Neuronal stem cell (in vitro differentiated cells): ENCODE measurements at places on chromosomes 11 and 22.

DNA sequence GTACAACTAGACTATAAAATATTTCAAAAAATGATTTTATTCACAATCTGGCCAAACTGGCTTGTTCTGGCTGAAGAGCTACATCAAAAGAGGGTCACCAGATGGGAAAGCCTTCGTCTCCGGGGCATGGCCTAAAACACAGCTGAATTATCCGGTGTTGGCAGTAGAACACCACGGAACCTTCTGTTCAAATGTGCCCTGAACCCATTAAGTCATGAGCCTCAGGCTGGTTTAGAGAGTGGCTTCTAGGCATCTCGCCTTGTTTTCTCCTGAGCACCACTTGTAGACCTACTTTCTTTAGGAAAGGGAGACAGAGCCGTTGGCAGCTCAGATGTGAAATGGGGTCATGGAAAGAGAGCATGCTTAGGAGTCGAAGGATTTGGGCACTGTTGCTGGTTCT lies 890.2 kb downstream of the NTM start:
- no peak overlapping the region for H3K4me3 ChIP-seq
- no peaks in the 10 kb centered on the region for H3K4me1 ChIP-seq
- H3K36me3 ChIP-seq: no peaks in the 10 kb centered on the region
- DNase-seq: no peak

DNA sequence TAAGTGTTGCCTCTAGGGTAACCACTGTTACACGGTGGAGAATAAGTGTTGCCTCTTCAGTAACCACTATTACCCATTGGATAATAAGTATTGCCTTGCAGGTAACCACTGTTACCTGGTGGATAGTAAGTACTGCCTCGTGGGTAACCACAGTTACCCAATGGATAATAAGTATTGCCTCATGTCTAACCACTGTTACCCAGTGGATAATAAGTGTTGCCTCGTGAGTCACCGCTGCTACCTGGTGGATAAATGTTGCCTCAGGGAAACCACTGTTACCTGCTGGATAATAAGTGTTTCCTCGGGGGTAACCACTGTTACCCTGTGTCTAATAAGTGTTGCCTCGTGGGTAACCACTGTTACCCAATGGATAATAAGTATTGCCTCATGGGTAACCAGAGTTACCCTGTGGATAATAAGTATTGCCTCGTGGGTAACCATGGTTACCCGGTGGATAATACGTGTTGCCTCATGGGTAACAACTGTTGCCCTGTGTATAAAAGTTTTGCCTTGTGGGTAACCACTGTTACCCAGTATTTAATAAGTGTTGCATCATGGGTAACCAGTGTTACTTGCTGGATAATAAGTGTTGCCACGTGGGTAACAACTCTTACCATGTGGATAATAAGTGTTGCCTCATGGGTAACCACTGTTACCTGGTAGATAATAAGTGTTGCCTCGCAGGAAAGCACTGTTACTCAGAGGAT lies 12.3 kb upstream of the NXPE4 start:
- H3K4me3 ChIP-seq: no peak overlapping the region
- no peak for DNase-seq
- H3K27ac ChIP-seq: no peak overlapping the region
- no peaks in the 10 kb centered on the region for H3K36me3 ChIP-seq

DNA sequence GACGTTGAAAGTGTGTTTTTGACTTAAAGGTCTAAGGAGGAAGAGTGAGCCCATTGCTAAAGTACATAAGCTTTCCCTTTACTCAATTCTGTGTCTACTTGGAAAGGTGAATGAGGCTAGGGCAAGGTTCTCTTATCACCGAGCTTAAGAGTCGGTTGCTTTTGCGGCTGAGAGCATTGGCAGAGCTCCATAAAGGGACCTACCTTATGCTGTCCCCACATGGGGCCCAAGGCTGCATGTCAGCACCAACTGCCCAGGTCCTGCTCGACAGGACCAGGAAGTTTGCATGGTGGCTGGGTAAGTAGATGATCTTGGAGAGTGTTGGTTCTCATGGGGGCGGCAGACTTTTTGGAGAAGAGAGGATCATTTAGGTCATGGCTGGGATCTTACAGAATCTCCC lies 91.2 kb downstream of the ZBTB16 start:
- no peaks in the 10 kb centered on the region for H3K27me3 ChIP-seq
- peaks cover 2% of the 10 kb centered on the region for H3K36me3 ChIP-seq
- DNase-seq: no peak
- H3K27ac ChIP-seq: no peak overlapping the region

GRCh38 chr11:122313581-122313980 lies 197.6 kb upstream of the BLID start:
- no peak for DNase-seq
- H3K4me1 ChIP-seq: peaks cover 38% of the 10 kb centered on the region
- H3K27me3 ChIP-seq: no peaks in the 10 kb centered on the region

- no peak for DNase-seq
- no peaks in the 10 kb centered on the region for H3K36me3 ChIP-seq
- H3K4me3 ChIP-seq: peak within 1 kb of the TSS; percentile 49
- H3K4me1 ChIP-seq: peaks cover 4% of the 10 kb centered on the region
- H3K27me3 ChIP-seq: peaks cover 42% of the 10 kb centered on the region
- no peak within 1 kb of the TSS for H3K27ac ChIP-seq
Observed at GRCh38 chr22:35540595-35541253, at the start of gene RASD2. RASD2 (plus strand) TSS chr22:35540831; CDS start chr22:35546810, 5,979 bp downstream.

DNA sequence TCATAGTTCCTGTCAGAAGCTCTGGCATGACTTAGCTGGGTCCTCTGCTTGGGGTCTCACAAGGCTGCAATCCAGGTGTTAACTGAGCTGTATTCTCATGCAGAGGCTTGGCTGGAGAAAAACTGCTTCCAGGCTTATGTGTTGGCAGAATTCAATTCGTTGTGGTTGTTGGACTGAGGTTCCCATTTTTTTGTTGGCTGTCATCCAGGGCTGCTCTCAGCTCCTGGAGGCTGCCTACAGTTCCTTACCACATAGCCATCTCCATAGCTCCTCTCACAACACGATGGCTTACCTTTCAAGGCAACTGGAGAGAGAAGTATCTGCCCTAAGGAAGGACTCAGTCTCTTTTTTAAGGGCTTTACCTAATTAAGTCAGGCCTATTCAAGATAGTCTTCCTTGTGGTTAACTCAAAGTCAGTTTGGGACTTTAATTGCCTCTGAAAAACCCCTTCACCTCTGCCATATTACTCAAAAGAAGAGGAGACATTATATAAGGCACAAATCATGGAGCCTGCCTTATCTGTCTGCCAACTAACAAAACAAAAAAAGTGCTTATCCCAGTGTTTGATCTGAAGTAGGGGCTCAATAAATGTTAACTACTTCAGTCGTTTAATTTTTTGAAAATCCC lies 35.2 kb downstream of the OR2AG2 start:
- no peak for DNase-seq
- H3K4me3 ChIP-seq: no peak overlapping the region
- H3K27ac ChIP-seq: no peak overlapping the region
- H3K27me3 ChIP-seq: no peaks in the 10 kb centered on the region

- no peak for DNase-seq
- H3K36me3 ChIP-seq: no peaks in the 10 kb centered on the region
- H3K27me3 ChIP-seq: no peaks in the 10 kb centered on the region
- H3K4me3 ChIP-seq: no peak overlapping the region
Observed at GRCh38 chr22:24207264-24208011, 26.2 kb downstream of the SUSD2 start.

GRCh38 chr11:107689317-107690202 lies 22.3 kb downstream of the SLN start:
- DNase-seq: peak; percentile 57
- H3K4me3 ChIP-seq: no peak overlapping the region
- no peak overlapping the region for H3K27ac ChIP-seq
- no peaks in the 10 kb centered on the region for H3K36me3 ChIP-seq
- H3K27me3 ChIP-seq: no peaks in the 10 kb centered on the region

DNA sequence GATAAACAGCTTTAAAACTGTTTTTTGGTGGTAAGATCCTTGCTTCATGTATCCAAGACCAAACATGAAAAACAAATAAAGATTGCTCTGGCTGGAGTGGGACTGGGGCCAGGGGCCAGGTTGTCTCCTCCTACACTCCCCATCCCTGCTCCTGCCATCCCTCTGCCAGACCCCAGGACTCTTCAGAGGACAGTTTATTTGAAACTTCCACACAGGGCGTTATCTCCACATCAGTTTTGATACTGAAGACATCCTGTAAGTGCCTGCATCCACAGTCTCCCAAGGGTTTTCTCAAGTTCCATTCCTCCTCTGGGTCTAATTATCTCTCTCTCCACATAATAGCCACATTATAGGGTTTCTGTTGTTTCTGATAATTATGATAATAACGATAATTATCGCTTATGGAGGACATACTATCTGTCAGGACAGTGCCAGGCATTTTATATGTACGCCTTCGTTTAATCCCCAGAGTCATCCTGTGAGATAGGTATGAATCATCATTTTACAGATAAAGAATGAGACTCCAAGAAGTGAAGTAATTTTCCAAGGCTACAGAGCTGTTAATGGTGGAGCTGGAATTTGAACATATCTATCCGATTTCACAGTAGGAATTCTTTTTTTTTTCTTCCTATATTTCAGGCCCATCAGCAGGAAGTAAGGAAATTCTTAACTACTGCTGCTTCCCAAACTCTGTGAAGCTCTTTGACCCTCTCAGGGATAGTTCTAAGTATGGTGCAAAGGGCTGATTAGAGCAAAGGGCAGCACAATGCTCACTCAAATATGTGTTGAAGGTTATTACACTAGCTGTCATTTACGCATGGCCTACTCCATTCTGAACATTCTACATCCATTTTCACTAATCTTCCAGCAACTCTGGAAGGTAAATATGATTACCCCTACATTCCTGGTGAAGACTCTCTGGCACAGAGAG lies 488.0 kb upstream of the CCDC90B start:
- no peaks in the 10 kb centered on the region for H3K36me3 ChIP-seq
- H3K4me3 ChIP-seq: no peak overlapping the region
- peaks cover 5% of the 10 kb centered on the region for H3K4me1 ChIP-seq
- H3K27ac ChIP-seq: no peak overlapping the region
- H3K27me3 ChIP-seq: no peaks in the 10 kb centered on the region
- DNase-seq: no peak

DNA sequence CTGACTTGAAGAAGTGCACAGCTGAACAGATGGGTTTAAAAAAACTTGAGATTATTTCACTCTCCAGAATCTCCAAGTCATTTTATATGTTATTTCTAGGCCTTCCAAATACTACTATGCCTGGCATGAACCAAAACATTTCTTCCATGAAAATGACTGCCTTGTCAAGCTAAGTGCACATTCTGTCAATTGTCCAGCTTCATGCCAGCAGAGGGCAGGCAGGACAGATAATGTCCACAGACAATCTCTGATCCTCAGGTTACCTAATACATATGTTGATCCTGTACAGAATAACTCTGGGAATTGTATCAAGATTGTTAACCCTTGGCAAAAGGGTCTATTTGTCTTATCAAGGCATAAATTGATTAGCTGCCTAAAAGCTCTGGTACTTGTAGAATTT lies 229.5 kb downstream of the AASDHPPT start:
- no peaks in the 10 kb centered on the region for H3K27me3 ChIP-seq
- H3K4me3 ChIP-seq: no peak overlapping the region
- H3K27ac ChIP-seq: no peak overlapping the region
- DNase-seq: no peak
- no peaks in the 10 kb centered on the region for H3K4me1 ChIP-seq

GRCh38 chr11:78351193-78351592 lies 66.4 kb downstream of the GAB2 start:
- DNase-seq: no peak
- H3K27ac ChIP-seq: peak overlapping the region; percentile 14
- H3K4me1 ChIP-seq: peaks cover 24% of the 10 kb centered on the region
- H3K4me3 ChIP-seq: no peak overlapping the region

GRCh38 chr11:7513234-7514098 lies at the start of gene PPFIBP2:
PPFIBP2 (plus strand) TSS chr11:7513999; CDS start chr11:7549476, 35,477 bp downstream.
- peaks cover 6% of the 10 kb centered on the region for H3K4me1 ChIP-seq
- H3K27ac ChIP-seq: peak within 1 kb of the TSS; percentile 78
- peak; percentile 74 for DNase-seq

- H3K27me3 ChIP-seq: no peaks in the 10 kb centered on the region
- no peak overlapping the region for H3K4me3 ChIP-seq
- H3K4me1 ChIP-seq: peaks cover 19% of the 10 kb centered on the region
- no peak for DNase-seq
- no peaks in the 10 kb centered on the region for H3K36me3 ChIP-seq
Observed at GRCh38 chr11:110032957-110033570, 60.1 kb upstream of the ZC3H12C start.

- no peak overlapping the region for H3K4me3 ChIP-seq
- H3K27me3 ChIP-seq: no peaks in the 10 kb centered on the region
- no peak for DNase-seq
- H3K4me1 ChIP-seq: no peaks in the 10 kb centered on the region
- H3K36me3 ChIP-seq: no peaks in the 10 kb centered on the region
Observed at GRCh38 chr11:10397226-10397987, 57.7 kb upstream of the AMPD3 start.

- peaks cover 13% of the 10 kb centered on the region for H3K4me1 ChIP-seq
- peaks cover 18% of the 10 kb centered on the region for H3K27me3 ChIP-seq
- H3K4me3 ChIP-seq: no peak overlapping the region
- H3K27ac ChIP-seq: no peak overlapping the region
- H3K36me3 ChIP-seq: no peaks in the 10 kb centered on the region
- no peak for DNase-seq
Observed at GRCh38 chr22:39594411-39594810, 23.9 kb downstream of the CACNA1I start.

DNA sequence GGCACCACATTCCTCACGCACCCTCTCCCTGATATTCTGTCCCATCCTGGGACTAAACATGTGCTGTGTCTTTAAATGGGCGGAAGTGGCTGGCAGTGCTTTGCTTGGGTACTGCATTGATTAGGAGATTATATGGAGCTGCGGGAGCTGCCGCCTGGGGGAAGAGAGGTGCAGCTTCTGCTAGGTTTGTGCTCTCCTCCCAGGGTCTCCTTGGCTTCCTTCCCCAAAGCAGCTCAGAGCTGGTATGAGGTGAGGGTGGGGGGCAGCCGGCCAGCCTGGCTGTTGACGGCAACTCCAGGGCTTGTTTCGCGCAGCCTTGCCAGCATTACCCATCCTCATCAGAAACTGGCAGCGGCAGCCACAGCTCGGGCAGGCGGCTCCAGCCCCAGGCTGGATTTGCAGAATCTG lies 95.4 kb downstream of the GRAMD1B start:
- DNase-seq: no peak
- H3K27ac ChIP-seq: no peak overlapping the region
- H3K36me3 ChIP-seq: no peaks in the 10 kb centered on the region
- H3K4me1 ChIP-seq: no peaks in the 10 kb centered on the region

DNA sequence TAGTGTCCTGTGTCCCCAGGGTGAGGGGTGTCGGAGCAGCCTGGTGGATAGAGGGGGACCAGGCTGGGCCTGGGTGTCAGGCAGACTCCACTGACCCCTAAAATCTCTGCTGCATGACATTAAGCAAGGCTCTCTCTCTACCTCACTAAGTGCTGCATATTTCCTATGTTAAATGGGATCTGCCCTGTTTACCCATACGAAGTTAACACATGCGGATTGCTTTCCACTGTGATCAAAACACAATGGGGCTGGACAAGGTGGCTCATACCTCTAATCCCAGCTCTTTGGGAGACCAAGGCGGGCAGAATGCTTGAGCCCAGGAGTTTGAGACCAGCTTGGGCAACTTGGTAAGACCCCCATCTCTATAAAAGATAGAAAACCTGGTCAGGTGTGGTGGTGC lies 426.2 kb downstream of the MIAT start:
- no peaks in the 10 kb centered on the region for H3K27me3 ChIP-seq
- no peaks in the 10 kb centered on the region for H3K36me3 ChIP-seq
- no peak overlapping the region for H3K4me3 ChIP-seq
- H3K4me1 ChIP-seq: peaks cover 12% of the 10 kb centered on the region
- no peak for DNase-seq
